ENCODE measurements at places on chromosomes 12 and 14.

DNA sequence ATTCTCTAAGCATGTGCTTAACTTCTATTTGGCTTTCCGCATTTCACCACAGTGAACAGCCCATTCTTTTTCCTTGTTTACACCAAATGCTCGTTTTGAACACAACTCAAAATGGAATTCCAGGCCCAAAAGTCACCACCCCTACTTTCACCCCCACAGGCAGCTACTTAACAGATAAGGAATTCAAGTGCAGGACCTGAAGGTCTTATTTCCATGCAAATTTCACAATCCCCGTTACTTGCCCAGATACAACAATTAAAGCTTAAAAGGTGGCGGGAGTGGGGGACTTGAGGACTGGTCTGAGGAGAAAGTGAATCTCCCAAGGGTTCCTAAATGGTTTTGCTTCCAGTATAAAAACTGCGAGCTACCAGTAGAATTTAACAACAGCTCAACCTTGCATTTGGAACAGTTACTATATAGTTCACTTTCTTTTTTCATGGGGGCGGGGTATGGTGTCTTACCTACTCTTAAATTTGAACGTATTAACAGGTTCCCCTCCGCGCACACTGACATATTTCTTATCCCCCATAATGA, 3.7 kb downstream of the USP44 start:
- no peak for DNase-seq

- DNase-seq: peak; percentile 66
These were observed 3.7 kb downstream of the SELPLG start for GRCh38 chr12:108629824-108630476.

DNA sequence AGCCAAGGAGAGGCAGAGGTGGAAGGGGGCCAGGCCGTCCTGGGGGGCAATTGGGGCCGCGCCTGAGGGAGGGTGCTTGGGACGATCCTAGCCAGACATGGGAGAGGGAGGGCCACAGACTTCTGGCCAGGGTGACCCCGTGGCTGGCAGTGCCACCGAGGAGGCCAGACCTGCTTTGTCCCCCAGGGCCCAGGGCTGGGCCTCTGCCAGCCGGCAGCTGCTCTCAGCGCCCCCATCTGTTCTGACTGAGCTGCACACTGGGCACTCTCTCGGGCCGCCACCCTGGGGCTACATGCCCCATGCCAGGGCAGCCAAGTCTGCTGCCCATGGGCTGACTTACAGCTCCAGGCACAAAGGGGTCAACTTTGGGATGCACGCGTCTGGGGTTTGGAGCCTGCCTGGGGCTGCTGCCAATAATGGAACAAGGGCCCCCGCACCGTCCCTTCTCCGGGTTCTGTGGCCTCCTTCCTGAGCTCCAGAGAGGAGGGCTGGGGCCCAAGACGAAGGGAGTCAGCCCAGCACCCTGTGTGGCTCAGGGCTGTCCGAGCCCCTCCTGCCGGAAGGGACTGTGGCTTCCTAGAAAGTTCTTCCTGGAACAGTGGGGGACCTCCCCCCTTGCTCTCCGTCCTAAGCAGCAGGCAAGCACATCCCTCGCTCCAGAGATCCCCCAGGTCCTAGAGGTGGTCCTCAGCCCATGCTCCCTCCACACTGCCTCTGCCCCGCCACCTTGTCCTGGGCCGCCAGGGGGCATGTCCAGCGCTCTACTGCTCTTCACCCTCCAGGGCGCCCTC, 1.1 kb downstream of the ADSS1 start:
- no peak for DNase-seq

DNA sequence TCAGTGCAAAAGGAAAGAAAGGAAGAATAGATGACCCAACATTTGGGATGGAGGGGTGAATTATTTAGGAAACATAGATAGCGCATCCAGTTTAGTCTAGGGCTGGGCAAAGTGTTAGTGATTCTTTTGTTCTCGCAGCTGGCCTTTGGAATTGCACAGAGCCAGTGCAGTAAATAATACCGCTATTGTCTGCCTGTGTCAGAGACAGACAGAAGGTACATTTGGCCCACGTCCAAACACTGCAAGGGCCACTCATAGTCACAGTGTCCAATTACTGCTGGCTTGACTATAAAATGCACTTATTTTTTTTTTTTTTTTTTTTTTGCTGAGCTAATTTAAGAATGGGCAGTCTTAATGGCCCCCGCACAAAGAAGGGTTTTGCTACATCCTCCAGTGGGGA, 638.6 kb downstream of the BCL11B start:
- peak; percentile 70 for DNase-seq

GRCh38 chr14:69538766-69539165, 35.9 kb downstream of the CCDC177 start:
- DNase-seq: no peak

GRCh38 chr12:95002754-95003153, 743 bp downstream of the NDUFA12 start:
- no peak for DNase-seq

- no peak for DNase-seq
These were observed 23.7 kb downstream of the SPRING1 start for GRCh38 chr12:116714175-116714574.

DNA sequence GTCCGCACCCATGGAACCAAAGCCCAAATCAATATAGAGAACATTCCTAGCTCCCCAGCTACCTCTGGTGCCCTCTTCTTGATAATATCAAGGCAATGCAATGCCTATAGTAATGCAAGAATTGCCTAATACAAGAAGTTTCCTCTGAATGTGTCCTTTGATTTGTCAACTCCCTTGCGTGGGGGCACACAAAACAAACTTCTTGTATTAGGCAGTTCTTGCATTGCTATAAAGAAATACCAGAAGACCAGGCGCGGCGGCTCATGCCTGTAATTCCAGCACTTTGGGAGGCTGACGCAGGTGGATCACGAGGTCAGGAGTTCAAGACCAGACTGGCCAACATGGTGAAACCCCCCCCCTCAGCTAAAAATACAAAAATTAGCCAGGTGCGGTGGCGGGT, 10.4 kb upstream of the ITPK1 start:
- DNase-seq: no peak

DNA sequence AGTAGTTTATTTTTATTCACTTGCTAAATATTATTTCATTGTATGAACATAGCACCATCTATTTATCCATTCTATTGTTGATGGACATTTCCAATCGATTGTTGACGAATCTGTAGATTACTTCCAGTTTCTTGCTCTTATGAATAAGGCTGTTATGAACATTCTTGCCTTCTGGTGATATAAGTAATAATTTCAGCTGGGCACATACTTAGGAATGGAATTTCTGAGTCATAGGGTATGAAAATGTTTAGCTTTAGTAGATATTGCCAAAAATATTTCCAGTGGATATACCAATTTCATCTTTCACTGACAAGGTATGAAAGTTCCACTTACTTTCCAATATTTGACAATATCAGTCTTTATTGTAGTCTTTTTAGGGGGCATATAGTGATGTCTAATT, 468.5 kb downstream of the ETNK1 start:
- no peak for DNase-seq

DNA sequence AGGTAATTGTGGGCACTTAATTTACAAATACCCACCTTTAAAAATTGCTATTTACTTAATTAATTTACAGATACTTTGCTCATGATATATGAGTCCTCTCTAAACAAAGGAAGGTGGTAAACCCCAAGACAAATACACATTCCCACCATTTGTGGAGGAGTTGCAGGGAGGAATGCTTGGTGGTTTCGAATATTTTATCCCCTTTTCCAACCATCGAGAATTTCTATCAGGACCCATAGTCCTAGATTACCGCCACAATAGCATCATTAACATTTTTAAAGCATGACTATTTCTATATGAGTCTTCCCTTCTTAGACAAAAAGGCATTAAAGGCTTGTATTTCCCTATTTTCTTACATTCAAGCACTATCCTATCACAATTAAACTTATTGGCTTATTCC, 34.2 kb upstream of the PLEKHA5 start:
- DNase-seq: no peak

DNA sequence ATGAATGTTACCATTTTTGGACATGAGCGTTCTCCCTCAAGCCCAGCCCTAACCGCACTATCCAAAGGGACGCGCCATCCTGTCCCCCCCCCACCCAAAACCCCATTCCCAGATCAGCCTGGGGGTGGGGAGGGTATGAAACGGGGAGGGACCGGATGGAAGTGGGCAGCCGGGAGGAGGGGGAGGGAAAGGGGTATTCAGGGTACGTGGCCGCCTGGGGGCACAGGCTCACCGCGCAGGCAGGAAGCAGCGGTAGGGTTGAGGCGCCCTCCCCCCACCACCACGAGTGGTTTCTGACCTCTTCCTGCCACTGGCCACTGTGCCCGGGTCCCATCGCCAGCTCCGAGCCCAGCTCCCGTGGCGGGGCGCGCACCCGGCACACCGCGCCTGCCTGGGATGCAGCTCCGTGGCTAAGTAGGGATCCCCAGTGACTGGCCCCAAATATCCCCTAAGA, 1.4 kb downstream of the ACTN1 start:
- peak; percentile 93 for DNase-seq

DNA sequence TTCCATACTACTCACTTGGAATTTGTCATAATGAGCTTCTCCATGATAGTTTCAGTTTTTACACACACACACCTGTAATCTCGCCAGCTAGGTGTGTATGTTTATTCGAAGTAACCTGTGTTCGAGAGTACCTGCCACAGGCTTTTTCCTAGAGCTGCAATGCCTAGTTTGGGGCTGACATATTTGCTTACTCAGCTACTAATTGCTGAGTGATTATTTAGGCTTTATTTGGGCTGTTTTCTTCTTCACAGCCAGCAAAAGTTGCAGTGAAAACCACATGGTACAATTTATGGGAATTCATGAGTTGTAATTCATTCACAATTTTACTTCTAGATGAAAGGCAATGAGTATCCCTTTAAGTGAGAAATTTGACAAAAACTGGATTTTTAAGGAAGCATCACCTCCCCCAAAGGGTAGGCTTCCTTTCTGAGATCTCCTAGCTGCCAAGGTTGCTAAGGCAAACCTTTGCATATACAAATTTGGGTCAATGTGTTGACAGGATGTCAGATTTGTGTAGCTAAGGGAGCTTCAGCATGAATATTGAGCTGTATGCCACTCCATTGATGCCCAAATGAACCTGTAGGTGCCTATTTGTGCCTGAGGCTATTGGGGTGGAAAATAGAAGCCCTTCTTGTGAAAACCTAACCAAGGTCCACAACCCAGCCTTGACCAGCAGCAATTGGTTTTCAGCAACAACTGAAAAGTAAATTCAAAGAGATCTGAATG, 108.7 kb upstream of the OTX2 start:
- DNase-seq: no peak

GRCh38 chr14:91253795-91254323, 9.4 kb upstream of the GPR68 start:
- no peak for DNase-seq

GRCh38 chr14:106067935-106068334, 541.6 kb downstream of the TMEM121 start:
- no peak for DNase-seq

GRCh38 chr12:91777268-91777992, 368.2 kb downstream of the BTG1 start:
- DNase-seq: peak; percentile 68

GRCh38 chr12:120290609-120291305, 946 bp downstream of the RNU4-2 start:
- no peak for DNase-seq

DNA sequence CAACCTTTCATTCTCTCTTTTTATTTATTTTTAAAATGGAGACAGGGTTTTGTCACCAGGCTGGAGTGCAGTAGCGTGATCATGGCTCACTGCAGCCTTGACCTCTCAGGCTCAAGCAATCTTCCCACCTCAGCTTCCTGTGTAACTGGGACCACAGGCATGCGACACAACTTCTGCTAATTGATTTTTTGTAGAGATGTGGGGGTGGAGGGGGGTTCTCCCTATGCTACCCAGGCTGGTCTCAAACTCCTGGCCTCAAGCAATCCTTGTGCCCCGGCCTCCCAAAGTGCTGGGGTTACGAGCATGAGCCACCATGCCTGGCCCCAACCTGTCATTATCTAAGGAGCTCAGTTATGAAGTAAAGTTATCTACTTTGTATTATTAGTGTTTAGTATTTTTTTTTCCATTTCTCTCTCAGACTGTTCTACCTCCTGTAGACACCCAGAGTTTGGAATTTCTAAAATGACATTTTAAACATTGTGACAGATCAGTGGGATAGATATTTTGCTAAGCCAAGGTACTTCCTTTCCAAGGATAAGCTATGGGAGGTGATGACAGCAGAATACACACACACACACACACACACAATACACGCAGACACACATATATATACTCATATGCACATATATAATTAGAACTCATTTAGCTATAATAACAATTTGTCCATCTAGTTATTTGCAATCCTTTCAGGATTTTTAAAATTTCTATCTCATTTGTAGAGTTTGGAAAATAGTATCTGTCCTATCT, 2.1 kb upstream of the USP44 start:
- no peak for DNase-seq

DNA sequence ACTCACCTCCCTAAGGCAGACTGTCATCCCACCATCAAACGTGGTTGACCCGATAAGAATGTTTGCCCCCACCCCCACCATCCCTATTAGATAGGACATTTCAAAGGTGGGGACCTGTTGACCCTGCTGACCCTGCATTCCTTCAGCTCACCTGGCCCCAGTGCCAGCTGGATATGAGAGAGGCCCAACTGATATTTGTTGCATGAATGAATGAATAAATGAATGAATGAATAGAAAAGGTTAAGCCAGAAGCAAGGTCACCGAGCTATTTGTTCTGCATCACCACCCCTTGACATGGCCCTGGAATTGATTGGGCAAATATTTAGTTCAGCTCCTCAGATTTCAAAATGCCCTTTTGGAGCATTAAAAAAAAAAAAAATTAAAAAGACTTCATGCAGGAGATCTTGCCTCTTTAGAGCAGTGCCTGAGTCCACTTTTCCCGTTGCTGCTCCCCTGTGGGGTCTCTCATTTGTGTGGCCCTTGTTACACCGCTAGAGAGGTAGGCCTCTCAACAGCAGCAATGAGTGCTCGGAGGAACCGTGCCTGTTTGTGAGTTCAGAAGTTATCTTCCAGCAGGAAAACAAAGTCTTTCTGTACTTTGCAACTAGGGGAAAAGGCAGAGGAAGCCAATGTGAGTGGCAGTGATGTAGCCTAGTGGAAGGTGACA, 8.5 kb upstream of the SERPINA5 start:
- no peak for DNase-seq

DNA sequence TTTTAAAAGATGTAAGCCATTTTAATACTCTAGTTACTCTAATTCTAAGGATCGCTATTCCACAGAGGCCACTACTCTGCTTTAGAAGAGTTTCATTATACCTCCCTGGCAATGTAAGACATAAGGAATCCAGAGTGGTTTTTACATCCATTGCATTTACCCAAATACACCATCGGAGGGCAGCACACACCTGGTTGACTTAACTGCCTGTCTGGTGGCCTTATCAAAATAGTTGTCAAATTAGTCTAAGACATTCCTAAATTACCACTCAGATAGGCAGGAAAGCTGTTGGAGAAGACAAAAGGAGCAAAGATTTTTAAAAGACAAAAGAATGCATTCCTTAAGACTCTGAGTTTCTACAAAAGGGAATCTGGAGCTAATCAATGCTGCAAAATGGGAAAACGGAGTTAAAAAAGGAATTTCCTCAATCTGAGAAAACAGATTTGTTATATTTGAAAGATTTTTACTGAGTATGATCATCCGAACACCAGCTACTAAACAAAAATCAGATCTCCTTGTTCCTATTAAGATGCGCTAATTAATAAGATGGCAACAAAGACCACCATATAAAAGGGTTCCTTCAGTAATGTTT, 33.8 kb upstream of the FGD4 start:
- peak; percentile 71 for DNase-seq
